ENCODE measurements at places on chromosomes 1 and 21.

DNA sequence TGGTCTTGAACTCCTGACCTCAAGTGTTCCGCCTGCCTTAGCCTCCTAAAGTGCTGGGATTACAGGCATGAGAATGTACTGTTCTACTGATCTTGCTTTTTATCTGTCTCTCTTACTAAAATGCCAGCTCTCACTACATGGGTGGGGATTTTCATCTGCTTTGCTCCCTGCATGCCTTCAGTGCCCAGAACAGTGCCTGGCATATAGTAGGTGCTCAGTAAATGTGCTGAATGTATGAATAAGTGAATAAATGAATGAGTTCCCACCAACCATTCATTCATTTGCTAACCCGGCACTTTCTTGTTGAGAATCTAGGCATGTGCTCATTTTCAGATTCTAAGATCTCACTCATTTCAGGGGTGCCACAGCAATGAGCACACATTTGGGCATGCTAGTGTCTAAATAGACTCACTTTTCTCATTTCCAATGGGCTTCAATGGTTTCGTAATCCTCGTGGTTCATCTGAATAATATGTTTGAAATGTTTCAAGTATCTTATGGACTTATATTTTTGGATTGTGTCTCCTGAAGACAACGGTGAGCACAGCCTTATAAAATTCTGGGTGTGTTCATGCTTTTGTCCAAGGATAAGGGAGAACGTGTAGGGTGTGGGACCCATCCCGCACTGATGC, 7.6 kb downstream of the DHRS3 start:
- DNase-seq, result no peak

DNA sequence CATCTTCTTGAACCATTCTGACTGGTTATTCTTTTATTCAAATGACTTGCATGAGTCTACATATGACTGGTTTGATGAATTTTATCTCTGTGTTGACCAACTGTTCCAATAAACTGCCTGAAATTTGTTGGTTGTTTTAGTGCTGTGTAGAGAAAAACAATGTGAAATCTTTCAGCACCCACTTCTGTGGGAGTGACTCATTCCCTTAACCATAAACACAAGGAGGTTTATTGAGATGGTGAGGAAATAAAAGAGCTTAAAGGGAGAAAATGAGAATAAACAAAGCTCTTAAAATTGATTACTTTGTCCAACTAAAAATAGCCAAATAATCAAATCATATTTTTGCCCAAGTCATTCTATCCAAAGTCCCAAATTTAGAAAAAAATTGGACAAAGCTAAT, 341.1 kb downstream of the TGFB2 start:
- DNase-seq, result no peak

GRCh38 chr21:36209626-36210171, 53.1 kb downstream of the DOP1B start:
- DNase-seq, result peak; percentile 45

DNA sequence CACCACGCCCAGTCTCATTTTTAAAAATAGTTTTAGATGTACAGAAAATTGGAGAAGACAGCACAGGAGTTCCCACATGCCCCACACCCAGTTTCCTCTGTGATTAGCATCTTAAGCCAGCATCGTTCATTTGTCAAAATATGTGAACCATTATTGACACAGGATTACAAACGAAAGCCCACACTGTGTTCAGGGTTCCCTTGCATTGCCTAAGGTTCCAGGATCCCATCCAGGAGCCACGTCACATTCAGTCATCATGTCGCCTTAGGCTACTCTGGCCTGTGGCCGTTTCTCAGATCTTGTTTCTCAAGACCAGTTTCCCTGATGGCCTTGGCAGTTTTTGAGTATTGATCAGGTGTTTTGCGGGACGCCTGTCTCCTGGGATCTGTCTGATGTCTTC, 34.7 kb upstream of the TNFRSF1B start:
- DNase-seq, result no peak

GRCh38 chr1:31593136-31593665, 16.9 kb downstream of the TINAGL1 start:
- no peak for DNase-seq

GRCh38 chr1:89610457-89611011, 22.4 kb upstream of the LRRC8C start:
- DNase-seq, result peak; percentile 65

DNA sequence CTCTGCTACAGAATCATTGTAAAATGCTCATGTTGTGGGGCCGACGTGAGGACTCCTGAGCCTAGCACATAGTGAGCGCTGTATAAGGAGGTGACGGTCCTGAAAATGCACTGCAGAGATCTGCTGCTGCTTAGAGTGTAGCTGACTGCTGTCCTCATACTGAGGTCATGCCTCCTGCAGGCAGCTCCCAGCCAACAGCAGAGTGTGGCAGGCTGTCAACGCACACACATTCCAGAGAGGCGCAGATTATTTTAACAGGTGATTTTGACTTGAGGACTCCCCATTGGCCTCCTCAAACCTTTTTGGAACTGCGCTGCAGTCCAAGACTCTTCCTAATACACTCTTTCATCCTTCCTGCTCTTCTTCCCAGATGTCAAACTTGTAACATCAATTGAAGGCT, 119.8 kb upstream of the KCNJ6 start:
- no peak for DNase-seq

GRCh38 chr1:76501136-76501535, 366.1 kb upstream of the ST6GALNAC5 start:
- DNase-seq, result no peak

GRCh38 chr21:34537838-34538237, 25.8 kb upstream of the KCNE1 start:
- DNase-seq, result no peak

DNA sequence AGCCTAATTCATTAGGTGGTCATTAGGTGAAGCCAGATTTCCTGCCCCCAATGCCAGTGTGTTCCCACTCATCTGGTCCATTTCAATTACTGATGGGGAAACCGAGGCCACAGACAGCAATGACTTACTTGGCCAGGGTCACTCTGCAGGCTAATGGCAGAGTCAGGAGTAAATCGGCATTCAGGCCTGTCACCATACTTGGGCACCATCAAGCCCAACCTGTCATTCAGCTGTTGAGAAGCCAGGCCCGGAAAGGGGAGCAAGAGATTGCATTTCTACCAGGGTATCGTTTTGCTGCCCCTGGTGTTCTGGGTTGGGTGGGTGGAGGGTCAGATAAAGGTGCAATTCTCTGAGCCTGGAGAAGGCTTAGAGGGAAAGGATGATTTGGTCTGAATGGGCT, 8.0 kb upstream of the TMEM61 start:
- DNase-seq, result no peak

DNA sequence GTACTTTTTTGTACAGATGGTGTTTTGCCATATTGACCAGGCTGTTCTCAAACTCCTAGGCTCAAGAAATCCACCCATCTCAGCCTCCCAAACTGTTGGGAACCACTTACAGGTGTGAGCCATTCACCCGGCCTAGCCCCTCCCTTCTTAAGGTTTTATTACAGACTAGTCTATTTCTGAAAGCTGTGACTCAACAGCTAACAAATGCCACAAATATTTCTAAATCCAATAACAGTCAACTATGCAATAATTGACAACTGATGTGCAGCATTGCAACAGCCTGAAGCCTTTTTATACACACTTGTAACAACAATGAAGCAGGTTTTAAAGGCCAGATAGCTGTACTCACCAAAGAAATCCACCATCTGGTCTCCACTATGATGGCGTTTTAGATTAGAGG, 51.4 kb downstream of the GRIK1 start:
- no peak for DNase-seq

- DNase-seq, result no peak
These were observed 17.8 kb upstream of the SERTAD4 start for GRCh38 chr1:210214573-210215409.

GRCh38 chr21:41156142-41156541, 11.8 kb upstream of the BACE2 start:
- no peak for DNase-seq

DNA sequence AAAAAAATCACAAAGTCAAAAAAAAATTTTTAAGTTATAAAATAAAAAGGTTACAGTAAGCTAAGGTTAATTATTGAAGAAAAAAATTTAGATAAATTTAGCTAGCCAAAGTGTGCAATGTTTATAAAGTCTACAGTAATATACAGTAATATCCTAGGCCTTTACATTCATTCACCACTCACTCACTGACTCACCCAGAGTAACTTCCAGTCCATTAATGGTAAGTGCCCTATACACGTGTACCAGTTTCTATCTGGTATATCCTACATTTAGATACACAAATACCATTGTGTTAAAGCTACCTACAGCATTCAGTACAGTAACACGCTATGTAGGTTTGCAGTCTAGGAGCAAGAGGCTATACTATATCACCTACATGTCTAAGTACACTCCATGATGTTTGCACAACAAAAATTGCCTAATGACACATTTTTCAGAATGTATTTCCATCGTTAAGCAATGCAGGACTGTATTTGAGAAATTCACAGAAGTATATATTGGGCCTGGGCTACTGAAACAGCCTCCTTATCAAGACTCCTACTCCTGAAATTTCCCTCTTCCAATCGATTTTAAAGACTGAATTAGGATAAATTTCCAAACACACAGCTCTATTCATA, 155.1 kb downstream of the COP1 start:
- no peak for DNase-seq

DNA sequence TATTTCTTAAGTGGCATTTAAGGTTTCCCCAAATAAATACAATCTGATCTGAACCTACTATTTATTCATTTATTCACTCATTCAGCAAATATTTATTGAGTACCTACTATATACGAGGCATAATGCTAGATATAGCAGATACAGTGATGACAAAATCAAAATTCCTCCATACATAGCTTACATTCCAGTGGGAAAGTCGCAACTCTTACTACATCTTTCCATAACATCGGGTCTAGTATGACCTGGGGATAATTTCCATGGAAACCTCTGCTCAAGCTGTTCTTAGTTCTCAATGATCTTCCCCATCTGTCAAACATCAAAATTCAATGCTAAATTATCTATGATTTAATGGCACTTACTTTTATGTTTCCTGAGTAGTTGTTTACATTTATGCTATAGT, 70.8 kb upstream of the PRKACB start:
- DNase-seq, result no peak

GRCh38 chr1:163038928-163039706, 30.0 kb upstream of the RGS4 start:
- no peak for DNase-seq

DNA sequence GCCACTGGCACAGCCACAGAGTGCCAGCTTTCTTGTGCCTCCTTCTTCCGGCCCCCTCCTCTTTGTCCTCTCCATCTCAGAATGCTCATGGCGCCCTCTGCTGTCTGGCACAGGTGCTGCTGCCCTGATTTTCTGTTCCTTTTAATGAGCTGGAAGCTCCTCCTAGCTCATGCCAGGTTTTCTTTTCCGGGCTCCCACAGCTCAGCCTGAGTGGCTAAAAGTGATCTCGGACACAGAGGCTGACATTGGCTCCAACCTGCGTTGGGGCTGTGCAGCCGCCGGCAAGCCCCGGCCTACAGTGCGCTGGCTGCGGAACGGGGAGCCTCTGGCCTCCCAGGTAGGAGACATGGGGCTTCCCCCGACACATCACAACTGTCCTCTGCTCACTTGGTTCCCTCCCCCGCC, 18.7 kb downstream of the CNTN2 start:
- DNase-seq, result peak; percentile 76

DNA sequence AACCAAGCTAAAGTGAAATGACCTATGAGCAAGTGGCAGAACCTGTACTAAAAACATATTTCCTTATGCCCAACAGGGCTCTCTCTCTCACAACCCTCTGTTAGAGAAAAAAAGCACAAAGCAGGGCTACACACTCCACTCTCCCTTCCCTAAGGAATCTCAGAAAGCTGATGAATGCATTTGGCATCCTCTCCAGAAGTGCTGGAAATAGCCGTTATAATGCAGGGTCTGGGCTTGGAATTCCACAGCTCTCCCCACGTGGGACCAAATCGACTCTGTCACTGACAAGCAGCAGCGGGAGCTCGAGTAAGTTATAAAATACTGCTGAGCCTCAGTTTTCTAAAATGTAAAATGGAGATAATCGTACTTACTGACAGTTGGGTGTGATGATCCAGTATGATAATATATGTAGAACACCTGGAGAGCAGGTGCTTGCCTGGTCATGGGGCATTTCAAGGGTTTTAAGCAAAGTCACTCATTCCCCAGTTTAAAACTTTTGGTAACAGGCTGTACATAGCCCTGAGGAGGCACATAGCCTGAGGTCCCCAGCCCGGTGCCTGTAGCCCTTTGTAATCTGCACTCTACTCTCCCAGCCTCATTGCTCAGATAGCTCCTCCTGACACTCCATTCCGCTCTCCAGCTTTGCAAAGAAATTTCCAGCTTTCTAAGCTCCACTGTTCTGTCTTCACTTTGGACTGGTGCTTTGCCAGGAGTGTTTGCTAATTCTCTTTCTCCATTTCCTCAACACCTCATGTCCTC, 175.6 kb upstream of the DAB1 start:
- DNase-seq, result no peak

GRCh38 chr1:240322943-240323342, 231.3 kb downstream of the FMN2 start:
- no peak for DNase-seq

GRCh38 chr1:159315381-159315780, 13.2 kb downstream of the FCER1A start:
- DNase-seq, result no peak

- DNase-seq, result no peak
These were observed 16.6 kb downstream of the MX1 start for GRCh38 chr21:41442481-41443186.

Measured in activated T-cell treated with anti-CD3 and anti-CD28 coated beads, Interleukin-2, amount 50 U/mL, for 72 hours (primary cell).